Activated CD4-positive, alpha-beta T cell treated with anti-CD3 and anti-CD28 coated beads for 4 hours (primary cell): ENCODE measurements at places on chromosomes 6 and 20.

DNA sequence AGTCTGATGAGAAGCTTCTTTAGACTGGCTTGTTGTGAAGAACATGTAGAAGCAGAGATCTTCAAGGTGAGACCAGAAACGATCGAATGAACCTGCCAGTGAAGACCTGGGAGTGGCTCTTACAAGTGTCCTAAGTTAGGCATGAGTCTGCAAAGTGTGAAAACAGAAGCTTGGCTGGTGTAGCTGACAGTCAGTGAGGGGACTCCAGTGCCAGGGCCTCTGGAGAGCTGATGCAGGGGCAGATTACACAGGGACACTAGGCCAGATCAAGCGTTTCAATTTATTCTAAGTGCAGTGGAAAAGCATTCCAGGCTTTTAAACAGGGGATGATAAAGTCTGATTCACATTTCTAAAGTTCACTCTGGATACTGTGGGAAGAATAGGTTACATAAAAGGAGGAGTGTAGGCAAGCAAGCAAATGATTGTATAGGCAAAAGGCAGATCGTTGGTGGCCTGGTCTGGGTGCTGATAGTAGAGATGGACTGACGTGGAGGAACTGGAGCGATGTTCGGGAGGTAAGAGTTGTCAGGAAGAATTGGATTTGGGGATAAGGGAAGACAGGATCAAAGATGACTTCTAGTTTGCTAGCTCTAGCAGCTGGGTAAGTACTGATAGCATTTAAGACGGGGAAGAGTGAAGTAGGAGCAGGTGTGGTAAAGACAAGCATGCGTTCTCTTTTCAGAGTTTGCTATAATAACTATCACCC lies 133.5 kb downstream of the MAN1A1 start:
- no peak for DNase-seq

GRCh38 chr6:99467509-99468106 lies 42.5 kb upstream of the PNISR start:
- DNase-seq: no peak

- peak; percentile 35 for DNase-seq
These were observed 14.5 kb upstream of the WFDC12 start for GRCh38 chr20:45138561-45139300.

DNA sequence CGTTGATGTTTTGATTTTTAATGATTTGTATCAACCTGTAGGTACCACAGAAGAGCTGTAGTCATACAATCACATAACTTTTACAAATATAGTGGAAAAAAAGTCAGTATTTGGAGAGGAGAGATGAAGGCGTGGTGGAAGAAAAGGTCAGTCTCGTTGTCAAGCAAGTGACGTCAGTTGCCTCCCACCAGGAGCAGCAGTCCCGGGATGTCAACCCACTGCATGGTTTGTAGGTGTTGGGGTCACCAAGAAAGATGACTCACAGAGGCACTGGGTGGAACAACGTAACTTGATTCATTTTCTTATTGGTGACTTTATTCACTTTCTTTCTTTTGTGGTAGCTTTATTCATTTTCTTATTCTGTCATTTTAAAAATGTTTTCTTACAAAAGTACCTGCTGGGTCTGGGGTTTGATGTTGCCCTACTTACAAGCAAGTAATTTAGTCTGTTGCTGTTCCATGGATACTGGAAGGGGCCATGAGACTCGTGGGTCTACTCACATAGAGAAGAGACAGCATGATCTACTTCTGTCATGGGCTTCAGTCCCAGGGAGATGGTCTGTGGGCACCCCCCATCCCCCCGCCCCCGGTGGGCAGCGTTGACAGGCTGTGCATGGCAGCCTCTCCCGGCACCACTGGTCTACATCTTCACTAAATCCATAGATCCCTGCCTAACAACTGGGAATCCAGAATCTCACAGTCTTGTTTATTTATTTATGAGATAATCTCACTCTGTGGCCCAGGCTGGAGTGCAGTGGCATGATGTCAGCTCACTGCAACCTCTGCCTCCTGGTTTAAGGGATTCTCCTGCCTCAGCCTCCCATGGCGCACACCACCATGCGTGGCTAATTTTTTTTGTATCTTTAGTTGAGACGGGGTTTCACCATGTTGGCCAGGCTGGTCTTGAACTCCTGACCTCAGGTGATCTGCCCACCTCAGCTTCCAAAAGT lies 36.4 kb upstream of the SYNJ2 start:
- DNase-seq: peak; percentile 60

- no peak for DNase-seq
These were observed 20.0 kb downstream of the PRPF6 start for GRCh38 chr20:64000906-64001305.

- no peak for DNase-seq
These were observed 6.5 kb downstream of the MBOAT1 start for GRCh38 chr6:20205722-20206161.

- no peak for DNase-seq
These were observed 11.7 kb downstream of the SLC35A1 start for GRCh38 chr6:87484491-87484890.

DNA sequence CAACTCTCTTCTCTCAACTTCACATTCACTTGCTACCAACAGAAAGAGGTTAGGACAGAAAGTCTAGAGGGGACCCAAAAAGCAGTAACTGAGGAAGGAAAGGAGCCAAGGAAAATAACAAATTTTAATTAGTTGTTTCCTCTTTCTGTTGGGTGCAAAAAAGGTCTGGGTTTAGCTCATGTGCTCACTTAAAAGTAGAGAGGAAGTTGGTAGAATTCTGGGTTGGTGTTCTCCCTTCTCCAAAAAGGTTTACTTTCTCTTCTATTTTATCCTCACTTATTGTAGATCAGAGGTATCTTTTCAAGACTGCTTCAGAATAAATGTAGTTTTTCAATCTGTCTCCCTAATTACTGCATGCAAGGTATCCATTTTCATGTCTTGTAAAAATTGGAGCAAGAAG lies 42.8 kb downstream of the MAP3K7 start:
- DNase-seq: no peak

DNA sequence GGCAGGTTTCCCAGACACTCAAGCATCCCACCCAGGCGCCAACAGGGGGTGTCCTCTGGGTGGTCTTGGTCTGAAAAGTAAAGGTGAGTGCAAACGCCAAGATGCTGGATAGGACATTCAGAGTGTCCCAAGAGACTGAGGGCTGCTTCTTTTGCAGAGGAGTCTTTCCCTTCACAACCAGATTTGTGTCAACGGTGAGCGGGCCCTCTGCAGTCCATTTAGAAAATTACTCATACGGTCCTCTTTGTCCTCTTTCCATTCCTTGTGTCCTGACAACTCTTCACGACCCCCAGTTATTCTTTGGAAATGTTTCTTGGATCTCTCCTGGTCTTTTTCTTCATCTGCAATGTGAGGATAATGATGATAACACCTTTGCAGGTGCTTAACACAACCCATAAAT lies 257.8 kb downstream of the CDC5L start:
- DNase-seq: no peak

- DNase-seq: no peak
These were observed 147.5 kb upstream of the TSHZ2 start for GRCh38 chr20:52824494-52825216.

GRCh38 chr20:12113075-12113467 lies 195.4 kb downstream of the BTBD3 start:
- DNase-seq: no peak

- no peak for DNase-seq
These were observed 60.8 kb downstream of the DACT2 start for GRCh38 chr6:168258795-168259194.

- no peak for DNase-seq
These were observed 84.5 kb downstream of the SGK1 start for GRCh38 chr6:134233180-134233955.

GRCh38 chr6:35731414-35731735 lies 5.5 kb upstream of the ARMC12 start:
- peak; percentile 93 for DNase-seq

- DNase-seq: no peak
These were observed 10.2 kb downstream of the ZSCAN23 start for GRCh38 chr6:28433119-28433518.

GRCh38 chr6:42556462-42556861 lies 7.4 kb upstream of the UBR2 start:
- DNase-seq: no peak

GRCh38 chr20:48749437-48749836 lies 78.4 kb downstream of the PREX1 start:
- DNase-seq: no peak

DNA sequence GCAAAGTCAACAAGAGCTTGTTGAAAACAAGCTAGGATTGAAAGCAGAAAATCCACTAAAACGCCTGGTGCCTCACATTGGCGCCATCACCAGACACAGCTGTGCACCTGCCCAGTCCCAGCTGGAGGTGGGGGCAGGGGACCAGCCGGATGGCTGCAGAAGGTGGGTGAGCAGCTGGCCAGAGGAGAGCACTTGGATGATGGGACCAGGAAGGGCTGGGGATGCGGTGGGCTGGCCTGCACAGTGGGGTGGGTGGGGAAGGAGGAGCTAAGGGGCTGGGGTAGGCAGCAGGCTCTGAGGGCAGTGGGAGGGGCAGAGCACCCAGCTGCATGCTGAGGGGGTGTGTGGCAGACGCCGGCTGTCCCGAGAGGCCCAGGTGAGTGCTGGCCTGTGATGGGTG lies 7.1 kb downstream of the CABLES2 start:
- no peak for DNase-seq

- no peak for DNase-seq
These were observed 1.6 kb upstream of the OLIG3 start for GRCh38 chr6:137495703-137496336.

- DNase-seq: peak; percentile 10
These were observed 1.6 kb downstream of the SRSF6 start for GRCh38 chr20:43459022-43459942.

GRCh38 chr20:31560746-31561598 lies 44.1 kb upstream of the ID1 start:
- DNase-seq: no peak

- DNase-seq: no peak
These were observed 18.4 kb upstream of the SLC22A1 start for GRCh38 chr6:160102956-160103824.

DNA sequence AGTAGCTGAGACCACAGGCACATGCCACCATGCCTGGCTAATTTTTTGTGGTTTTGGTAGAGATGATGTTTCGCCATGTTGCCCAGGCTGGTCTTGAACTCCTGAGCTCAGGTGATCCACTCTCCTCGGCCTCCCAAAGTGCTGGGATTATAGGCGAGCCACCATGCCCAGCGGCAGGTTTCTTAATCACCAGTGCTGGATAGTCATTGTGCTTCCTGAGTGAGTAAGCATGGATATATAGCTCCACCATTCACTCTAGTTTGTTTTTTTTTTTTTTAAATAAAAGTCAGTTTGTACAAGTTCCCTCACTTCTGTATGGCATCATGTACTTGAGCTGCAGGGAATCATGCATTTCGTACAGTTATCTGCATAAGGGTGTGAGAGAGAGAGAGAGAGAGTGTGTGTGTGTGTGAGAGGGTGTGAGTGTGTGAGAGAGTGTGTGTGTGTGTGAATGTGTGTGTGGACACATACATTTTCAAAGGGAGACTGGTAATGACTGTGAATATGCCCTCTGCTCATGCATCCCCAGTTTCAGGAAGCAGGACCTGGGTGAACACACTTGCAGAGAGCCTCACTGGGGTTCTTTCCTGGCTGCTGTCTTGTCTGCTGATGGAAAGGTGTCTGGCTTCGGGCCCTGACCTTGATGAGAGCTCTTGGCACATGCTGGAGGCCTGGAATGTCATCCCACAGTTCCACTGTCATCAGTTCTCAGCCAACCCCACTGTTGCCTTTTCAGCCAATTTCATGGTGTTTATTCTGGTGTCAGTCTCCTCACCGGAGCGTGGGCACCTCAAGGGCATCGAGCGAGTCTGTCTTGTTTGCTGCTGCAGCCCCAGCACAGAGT lies 65.0 kb upstream of the XRN2 start:
- DNase-seq: no peak

- no peak for DNase-seq
These were observed 37.6 kb upstream of the CD83 start for GRCh38 chr6:14079971-14080370.

GRCh38 chr6:27966044-27966443 lies 9.0 kb downstream of the OR2B6 start:
- DNase-seq: no peak

DNA sequence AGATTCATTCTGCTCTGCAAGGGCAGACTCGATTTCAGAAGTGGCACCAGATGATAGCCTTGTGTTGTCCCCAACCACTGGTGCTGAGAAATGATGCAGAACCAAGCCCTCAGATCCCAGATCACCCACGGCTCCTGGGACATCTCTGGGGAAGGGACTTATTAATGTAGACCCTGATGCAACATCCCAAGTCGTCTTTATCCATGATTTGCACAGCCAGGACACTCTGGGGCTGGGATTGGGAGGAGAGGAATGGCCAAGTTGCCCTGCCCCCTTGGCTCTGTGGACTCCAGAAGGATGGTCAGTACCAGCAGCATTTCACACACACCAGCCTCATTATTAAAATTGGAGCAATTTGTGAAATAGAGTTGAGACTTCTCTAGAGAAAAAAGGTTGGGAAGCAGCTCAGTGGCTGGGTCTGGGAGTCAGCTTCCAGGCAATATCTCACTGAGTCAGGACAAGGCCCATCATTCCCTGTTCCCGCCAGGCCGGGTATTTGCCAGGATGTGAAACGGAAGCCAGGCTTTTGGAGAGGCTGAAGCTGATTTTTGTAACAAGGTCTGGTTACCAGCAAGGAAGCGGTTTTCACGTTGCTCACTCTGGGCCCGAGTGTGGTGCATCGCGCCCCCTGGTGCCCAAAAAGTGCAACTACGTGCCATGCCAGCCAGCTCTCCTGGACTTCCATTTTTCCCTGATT lies 67.4 kb downstream of the ZBTB2 start:
- peak; percentile 67 for DNase-seq

GRCh38 chr20:57948180-57948955 lies 238.6 kb upstream of the PMEPA1 start:
- DNase-seq: no peak

DNA sequence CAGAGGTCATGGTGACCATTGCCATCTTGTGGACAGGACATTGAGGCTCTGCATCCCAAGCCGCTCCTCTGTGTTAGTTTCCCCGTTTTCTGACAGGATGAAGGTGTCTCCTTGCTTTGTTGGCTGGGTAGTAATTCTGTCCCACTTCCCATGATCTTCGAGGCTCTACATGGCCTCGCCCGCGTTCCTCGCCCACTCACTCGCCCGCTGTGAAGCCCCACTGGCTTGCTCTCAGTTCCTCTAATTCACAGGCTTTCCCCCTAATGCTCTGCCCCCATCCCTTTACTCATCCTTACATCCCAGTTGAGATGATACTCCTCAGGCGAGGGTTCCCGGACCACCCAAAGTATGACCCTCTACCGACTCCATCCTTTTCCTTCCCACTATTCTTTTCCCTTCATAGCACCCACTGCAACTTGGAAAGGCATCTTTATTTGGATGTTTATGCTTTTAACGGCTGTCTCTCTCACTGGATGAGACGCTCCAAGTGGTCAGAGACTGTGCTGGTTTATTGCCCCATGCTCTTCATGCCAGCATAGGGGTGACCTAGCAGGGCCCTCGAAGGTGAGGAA lies 511 bp upstream of the SLC35B2 start:
- no peak for DNase-seq

DNA sequence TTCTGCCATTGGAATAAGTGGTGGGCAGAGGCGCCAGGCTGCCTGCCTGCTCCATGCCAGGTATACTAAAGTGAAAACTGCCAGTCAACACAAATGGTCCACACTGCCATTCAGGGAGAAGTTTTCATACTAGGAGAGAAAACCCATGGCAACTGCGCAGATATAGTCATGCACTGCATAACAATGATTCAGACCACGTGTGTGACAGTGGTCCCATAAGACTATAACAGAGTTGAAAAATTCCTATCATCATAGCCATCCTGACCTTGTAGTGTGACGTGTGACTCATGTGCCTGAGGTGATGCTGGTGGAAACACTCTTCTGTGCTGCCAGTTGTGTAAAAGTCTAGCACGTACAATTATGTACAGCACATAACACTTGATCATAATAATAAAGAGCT lies 25.1 kb downstream of the ZC3H12D start:
- no peak for DNase-seq
